Liver (tissue), 10 donors: ENCODE measurements at places on chromosomes 16 and 17.

GRCh38 chr17:16918443-16918842 is 53.5 kb downstream of the TNFRSF13B start:
- DNase-seq: no peak

DNA sequence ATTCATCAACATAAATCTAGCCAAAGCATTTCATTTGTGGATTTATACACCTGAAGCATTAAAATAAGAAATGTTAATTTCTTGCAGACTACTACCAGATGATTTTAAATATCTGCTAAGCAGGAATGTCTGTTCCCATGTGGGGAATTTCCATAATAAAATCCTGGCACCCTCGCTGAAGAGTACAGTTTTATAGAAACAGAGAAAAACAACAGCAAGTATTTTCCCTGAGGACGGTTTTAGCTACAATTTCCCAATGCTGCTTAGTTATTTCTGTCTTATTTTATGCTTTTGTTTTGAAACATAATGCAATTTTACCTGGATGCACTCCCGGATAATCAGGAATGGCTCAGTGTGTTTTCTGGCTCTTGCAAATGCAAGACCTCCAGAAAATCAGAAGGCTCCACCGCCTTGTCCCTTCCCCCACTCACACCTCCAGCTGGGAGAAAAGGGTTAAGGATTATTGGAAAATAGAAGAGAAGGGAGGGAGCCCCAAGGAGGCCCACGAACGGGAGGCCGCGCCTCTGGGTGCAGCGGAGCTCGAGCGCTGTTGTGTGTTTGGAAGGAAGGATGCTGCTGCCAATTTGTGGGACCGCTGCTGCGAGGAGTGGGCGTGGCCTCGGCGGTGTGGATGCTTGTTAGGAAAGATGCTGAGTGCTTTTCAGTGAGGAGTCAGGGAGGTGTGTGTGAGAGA is at the start of gene CNTNAP4:
Gene CNTNAP4, plus strand, starts transcription at position 657 of the 694 bp plus-strand sequence. CDS start 262 bp downstream, outside the sequence.
- DNase-seq: no peak

DNA sequence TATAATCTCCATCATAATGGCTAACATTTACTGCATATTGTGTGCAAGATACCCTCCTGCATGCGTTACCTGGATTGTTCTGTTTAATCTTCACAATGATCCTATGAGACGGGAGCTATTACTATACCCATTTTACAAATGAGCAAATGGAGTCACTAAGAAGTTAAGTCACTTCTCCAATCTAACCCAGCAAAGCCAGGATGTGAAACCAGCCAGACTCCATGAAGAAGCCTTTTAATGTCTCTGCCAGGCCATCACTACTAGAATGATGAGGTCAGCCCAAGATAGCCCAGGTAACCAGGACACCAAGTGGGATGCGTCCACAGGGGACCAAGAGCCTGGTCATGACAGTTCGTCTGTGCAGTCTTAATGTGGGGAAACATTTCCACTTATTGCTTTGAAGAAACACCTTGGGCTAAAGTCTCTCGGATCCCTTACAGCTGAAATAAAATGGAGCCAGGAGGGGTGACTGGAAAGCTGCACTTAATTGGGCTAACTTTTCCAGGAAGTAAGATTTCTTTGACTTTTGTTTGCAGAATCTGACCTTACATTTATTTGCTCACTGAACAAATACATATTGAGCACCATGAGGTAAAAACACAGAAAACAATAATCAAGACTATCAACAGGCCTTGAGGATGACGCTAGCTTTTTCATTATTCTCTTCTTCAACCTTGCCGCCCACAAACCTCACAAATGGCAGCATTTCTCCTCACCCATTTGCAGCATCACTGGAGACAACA is 926 bp upstream of the SHCBP1 start:
- no peak for DNase-seq

GRCh38 chr17:48472411-48473281 is 42.6 kb upstream of the SKAP1 start:
- DNase-seq: no peak

GRCh38 chr17:50677851-50678375 is 29.8 kb downstream of the ANKRD40 start:
- no peak for DNase-seq

- DNase-seq: no peak
Observed at GRCh38 chr17:58060596-58061191, 22.5 kb upstream of the DYNLL2 start.

DNA sequence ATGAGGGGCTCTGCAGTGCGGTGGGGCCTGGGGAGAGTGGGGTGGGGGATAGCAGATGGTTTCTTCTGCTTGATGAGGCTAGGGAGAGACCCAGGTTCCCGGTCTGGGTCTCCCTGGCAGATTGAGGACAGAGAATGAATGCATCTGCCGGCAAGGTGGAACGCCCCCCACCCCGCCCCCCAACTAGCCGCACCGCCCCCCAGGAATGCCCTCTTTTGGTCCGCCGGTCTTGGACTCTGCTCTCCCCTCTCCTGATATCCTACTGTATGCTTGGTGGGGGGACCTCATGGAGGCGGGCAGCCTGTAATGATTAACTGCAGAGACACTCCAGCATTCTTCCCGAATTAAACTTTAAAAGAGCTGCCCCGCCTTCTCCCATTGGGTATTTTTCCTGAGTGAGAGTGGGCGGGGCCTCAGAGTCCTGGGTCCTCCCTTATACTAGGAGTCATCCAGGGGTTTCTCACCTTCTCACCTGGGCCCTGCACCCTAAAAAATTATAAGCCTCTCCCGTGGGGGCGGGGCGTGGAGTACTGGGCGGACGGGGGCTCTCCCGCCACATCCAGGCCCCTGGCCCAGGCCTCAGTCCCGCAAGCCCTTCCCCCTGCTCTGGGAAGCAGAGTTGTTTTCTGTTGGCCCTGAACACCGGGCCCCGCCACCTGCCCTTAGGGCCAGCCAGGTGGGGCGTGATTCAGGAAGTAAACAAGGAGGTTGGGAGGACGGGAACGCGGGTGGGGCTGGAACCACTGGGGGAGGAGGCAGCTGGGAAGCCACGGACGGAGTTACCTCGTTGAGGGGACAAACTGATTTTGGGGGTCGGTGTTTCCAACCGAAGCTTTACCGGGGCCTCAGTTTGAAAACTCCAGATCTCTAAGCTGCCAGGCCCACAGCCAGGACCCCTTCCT is 1.5 kb downstream of the GRB7 start:
- DNase-seq: peak; percentile 62

GRCh38 chr16:1788708-1789100 is 4.8 kb downstream of the IGFALS start:
- no peak for DNase-seq

- DNase-seq: no peak
Observed at GRCh38 chr17:57832314-57833178, 17.3 kb downstream of the MRPS23 start.

DNA sequence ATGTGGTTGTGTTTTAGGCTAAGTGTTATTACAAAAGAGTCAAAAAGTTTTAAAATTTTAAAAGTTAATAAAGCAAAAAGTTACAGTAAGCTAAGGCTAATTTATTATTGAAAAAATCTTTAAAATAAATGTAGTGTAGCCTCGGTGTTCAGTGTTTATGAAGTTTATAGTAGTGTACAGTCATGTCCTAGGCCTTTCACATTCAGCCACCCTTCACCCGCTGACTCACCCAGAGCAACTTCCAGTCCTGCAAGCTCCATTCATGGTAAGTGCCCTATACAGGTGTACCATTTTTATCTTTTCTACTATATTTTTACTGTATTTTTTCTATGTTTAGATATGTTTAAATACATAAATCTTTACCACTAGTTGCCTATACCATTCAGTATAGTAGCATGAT is 98.5 kb upstream of the RPRML start:
- DNase-seq: no peak

DNA sequence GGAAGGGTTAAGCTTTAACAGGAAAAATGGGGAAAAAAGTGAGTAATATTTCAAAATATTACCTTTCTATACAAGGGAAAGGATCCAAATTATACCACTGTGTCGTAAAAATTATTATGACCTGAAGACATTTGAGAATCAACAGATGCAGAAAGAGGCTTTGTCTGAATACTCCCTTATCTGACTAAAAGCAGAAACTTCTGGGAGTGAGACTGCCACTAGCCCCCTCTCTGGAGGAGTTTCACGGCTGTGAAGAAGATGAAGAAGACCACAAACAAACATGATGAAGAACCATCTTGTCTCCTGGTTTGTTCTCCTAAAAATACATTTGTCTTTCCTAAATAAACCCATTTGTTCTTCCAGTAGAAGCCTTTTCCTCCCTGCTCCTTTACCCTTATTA is 29.4 kb downstream of the CNTROB start:
- DNase-seq: no peak

- no peak for DNase-seq
Observed at GRCh38 chr17:75227729-75228128, 22.2 kb downstream of the NUP85 start.

- no peak for DNase-seq
Observed at GRCh38 chr17:72953621-72954020, 138.9 kb downstream of the SLC39A11 start.

GRCh38 chr17:34451313-34451712 is 88.3 kb upstream of the CCL1 start:
- no peak for DNase-seq

- DNase-seq: no peak
Observed at GRCh38 chr17:82531431-82531881, 11.9 kb downstream of the FOXK2 start.

- no peak for DNase-seq
Observed at GRCh38 chr17:64133546-64134215, 3.7 kb upstream of the ERN1 start.

DNA sequence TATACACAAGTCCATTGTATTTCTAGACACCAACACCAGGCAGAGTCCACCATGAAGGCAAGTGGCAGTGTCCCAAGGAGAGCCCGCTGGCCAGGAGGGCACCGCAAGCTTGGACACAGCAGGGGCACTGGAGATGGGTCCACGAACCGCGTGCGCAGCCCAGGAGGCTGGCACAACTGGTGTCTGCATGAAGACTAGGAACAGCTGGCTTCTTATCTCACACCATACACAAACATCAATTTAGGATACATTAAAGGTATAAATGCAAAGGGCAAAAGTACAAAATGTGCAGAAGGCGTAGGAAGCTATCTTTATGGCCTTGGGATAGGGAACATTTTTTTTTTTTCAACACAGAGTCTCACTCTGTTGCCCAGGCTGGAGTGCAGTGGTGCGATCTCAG is 52.4 kb downstream of the ANKRD11 start:
- DNase-seq: no peak

- no peak for DNase-seq
Observed at GRCh38 chr16:53234836-53235235, 180.0 kb downstream of the CHD9 start.

GRCh38 chr16:678209-678857 is 1.9 kb upstream of the STUB1 start:
- no peak for DNase-seq

DNA sequence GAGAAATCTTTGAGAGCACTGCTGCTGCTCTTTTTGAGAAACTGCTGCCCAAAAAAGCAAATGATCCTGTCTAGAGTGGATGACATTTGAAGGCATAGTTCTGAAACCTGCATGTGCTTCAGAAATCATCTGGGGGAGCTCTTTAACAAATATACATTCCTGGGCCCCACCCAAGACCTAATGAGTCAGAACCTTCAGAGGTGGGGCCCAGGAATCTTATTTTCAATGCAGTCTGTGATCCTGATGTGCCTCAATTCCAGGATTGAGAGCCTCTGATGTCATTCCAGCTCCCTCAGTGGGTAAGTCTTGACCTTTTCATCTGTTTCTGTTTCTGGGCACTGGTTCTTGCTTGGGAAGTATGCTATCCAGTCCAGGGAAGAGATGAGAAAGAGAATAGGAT is 42.3 kb downstream of the HNF1B start:
- DNase-seq: no peak

DNA sequence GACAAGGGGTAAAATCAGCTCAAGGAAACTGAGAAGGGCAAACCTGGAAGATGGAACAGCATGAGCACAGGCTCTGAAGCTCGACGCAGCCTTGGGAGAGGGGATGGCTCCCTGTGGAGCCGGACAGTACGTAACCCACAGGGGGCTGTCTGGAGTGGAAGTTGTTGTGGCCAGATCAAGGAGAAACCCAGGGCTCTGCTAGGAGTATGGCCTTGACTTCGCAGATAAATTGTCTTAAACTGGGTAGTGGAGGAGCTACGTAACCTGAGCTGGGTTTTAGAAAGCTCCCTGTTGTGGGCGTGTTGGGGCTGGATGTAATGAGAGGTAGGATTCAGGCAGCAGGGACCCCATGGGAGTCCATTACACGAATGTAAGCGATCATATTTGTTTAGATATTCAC is 25.5 kb upstream of the AXIN2 start:
- DNase-seq: no peak

GRCh38 chr17:66525338-66525737 is 222.9 kb downstream of the PRKCA start:
- DNase-seq: no peak

- DNase-seq: no peak
Observed at GRCh38 chr17:18102640-18103039, 5.9 kb upstream of the MYO15A start.

DNA sequence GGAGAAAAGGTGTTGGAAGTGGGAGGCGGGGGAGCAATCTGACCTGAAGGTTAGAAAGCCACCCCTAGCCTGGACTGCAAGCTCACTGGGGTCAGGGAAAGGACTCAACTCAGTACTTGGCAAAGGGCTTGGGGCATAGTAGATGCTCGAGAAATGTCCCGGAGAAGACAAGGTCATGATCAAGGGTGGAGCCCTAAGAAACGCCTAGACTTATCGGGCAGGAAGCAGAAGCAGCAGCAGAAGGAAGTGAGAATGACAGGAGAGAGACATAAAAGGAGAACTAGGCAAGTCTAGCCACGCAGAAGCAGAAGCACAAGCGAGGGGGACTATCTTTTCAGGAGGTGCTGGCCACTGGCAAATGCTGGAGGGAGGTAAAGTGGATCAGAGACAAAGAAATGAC is 10.2 kb downstream of the COTL1 start:
- DNase-seq: no peak

DNA sequence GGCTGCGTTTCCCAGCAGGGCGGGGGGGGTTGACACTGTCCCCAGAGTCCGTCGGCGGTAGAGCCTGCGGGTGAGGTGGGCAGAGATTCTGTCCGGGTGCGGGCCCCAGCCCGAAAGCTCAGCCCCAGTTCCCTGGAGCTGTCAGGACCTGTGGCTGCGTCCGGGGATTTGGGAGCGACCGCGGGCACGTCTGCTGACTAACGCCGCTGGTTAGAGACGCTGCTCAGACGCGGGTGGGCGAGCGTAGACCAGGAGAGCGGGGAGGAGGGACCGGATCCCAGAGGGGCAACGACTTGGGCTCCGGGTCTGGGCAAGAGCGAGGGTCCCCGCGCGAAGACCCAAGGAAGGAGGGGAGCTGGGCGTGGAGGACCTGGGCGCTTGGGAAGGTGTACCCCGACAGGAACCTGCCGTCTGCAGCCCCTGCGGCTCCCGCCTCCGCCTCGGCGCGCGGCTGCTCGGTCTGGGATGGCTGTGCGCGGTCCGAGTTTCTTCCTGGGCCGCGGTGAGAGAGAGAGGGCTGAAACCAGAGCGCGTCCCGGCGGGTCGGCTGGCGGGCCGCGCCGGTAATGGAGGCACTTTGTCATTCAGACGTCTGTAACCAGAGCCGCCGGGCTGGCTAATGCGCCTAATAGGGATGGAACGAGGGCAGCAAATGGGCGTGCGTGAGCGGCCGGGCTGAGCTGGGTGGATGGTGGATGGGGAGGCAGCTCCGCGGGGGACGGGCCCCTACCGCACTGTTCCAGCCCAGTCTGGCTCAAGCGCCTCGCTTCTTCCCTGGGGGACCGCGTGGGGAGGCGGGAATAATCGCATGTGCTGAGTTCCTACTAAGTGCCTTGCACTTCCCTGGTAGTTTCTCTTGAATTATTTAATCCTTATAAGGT is 2.3 kb downstream of the NGFR start:
- DNase-seq: no peak
